ENCODE measurements at places on chromosomes 12 and 14.

DNA sequence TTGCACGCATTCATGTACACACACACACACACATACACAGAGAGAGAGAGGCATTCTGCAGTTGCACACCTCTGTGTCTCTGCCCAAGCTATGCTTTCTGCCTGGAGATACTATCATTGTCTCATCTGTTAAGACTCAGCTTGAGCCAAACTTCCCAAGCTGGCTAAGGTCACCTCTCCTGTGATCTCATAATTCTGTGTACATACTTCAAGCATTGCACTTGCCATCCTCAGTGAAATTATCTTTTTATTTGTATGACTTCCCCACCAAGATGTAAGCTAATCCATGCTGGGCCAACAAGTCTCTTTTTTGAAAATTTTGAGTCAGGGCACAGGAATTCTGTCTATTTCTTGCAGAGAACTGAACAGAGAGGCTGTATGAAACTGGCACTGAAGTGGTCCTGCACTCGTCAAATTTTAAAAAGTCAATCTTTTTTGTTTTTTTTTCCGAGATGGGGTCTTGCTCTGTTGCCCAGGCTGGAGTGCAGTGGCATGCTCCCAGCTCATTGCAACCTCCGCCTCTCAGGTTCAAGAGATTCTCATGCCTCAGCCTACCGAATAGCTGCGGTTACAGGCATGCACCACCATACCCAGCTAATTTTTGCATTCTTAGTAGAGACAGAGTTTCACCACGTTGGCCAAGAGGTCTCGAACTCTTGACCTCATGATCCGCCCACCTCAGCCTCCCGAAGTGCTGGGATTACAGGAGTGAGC, 44.3 kb downstream of the TMTC1 start:
- DNase-seq: no peak

- DNase-seq: no peak
Measured at GRCh38 chr14:90355540-90356518, 24.1 kb upstream of the NRDE2 start.

- DNase-seq: no peak
Measured at GRCh38 chr12:57479376-57480115, at the start of gene ARHGAP9. ARHGAP9 (minus strand) TSS chr12:57479866; CDS start chr12:57479406, 460 bp downstream.

DNA sequence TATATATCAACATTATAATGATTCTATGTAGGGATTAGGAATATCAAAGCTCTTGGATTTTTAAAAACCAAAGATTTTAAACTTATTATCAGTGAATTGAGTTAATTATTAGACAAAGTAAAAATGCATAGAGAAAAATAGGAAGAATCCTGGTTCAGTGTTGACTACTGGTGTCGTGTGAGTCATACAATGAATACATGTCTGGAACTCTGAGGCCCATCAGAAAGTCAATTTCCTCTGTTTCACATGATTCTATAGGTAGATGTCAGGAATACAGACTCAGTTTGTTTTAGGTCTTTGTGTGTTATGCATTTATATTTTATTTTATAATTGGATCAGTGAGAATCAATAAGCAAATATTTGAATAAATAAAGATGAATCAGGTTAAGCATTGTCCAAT, 84.5 kb upstream of the RTL1 start:
- DNase-seq: no peak

- no peak for DNase-seq
Measured at GRCh38 chr12:25615119-25615518, 62.0 kb upstream of the LMNTD1 start.

DNA sequence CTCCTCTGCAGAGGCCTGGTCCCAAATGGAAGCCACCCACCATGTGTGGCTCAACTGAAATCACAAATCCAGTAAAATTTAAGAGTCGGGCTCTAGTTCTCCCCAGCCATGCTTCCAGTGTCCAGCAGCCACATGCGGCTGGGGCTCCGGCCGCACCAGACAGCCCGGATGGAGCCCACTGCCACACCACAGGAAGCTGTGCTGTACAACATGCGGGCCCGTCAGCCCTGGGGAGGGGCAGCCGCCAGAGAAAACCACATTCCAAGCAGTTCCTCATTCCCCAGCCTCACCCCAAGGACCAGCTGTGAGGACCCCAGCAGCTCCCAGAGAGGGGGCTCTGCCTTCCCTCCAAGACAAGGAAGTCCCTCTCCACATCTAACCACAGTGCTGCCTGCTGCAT, 135.0 kb downstream of the NCOR2 start:
- DNase-seq: no peak

DNA sequence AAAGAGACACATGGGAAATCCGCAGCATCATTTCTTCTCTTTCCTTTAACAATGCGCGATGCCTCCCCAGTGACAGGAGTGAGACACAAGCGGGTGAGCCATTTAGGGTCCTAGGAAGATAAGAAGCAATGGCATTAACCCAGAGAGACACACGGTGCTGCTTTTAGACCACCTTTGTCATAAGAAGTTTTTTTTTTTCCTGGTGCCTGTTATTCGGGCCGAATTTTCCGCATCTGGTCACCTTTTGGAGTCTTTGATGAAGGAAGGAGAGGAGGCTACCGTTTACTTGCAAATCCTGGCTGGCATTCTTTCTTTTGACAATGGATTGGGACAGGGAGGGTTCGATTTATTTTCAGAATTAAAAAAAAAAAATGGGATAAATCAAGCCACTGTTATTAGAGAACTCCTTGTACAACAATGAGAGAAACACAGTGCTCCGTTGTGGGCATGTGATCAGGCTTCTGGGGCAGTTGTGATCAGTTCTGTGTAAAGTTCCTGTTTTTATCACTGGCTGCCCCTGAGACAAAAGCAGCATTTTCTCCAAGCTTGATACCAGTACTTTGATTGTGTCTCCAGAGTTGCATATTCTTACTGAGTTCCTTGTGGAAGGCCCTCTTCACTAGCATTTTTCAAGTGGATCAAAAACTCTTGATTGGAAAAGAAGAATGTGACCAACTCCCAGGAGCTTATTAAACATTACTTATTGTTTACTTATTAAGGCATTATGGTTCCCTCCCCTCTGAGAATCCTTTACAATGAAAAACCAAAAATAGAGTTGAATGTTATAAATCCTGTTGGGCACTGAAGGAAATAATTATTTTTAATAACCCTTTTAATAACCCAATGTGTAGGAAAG, 1.1 kb downstream of the DIP2B start:
- no peak for DNase-seq

DNA sequence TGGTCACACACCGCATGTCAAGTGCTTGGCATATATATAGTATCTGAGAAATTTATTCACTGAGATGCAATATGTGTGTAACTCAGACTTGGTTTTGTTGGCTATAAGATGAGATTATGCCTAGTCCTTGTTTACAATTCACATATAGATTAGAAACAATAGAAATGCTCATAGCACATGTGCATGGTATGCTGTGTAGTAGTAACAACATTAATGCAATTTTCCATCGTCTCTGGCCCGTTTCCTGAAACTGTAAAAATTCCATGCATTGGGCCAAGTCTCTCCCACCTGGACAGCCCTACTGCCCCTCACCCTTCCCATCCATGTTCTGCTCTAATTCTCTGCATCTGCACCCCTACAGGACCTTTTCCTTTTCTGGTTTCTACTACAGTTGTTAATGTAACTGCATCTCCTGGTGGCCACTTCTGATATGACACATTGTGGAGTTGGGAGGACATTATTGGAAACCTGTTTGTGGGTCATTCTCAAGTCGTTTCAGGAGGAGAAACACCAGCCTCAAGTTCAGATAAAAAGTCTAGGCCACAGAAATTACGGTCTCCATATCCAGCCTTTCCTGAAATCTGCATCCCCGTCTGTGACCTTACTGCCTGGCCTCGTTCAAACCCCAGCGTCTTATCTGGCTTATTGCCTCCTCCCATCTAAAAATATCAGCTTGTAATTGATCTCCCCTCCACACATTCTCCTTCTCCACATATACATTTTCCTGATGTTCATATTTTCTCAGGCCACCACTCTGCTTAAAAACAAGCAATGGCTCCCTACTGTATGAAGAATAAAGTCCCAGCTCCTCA, 37.5 kb downstream of the EMP1 start:
- DNase-seq: no peak

DNA sequence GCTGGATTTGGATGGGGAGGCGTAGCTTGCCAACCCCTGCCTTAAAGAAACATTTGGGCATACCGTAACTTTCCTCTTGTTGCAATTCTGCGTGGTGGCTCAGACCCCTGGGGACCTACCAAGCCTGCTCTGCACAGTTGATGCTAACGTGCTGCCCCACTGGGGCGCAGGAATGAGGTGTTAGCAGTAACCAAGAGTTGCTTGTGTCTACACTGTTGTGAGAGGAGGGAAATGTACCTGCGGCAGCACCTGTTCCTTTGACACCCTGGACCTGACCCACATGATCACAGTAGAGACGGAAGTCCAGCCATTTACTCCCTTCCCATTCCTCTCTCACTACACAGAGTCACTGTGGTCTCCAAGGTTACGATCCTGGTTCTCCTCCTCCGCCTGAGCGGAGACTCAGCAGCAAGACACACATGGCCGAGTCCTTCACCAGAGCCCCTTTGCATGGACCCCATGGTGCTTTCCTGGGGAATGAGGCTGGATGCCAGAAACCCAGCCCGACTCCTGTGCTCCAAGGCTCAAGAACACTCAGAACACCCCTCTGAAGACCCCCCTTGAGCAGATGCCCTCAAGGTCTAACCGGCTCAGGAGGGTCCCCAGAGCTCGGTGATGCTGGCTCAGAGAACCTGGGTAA, 84.8 kb downstream of the FBXL14 start:
- no peak for DNase-seq

DNA sequence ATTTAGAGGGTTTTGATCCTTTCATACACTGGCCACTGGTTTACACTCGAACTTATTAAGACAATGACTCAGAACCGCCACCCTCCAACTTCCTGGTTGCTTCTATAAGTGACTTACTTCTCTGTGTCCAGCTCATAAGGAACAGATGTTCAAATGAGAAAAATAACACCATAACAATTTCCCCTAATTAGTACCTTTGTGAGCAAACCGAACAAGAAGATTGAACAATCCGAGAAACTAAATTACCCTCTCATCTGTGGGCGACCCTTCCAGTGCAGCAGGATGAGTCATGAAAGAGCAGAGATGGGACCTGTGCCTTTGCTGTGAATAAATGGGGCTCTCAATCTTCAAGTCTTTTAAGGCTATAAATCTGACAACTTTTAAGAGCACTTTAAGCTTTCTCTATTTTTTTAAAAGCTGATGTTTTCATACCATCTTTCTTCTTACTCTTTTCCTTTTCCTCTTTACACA, 146.8 kb upstream of the RASSF8 start:
- no peak for DNase-seq

DNA sequence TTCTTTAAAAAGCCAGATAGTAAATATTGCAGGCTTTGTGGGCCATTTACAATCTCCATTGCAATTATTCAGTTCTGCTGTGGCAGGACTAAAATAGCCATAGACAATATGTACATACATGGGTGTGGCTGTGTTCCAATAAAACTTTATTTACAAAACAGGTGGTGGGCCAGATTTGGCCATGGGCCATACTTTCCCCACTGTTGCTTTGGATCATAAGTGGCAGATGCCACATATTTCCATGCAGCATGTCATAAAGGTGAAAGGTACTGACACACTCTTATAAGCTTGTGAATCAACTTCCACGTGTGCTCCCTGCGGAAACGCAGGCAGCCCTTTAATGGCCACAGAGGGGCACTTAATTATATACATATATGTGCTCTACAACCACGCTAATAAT, 244.4 kb upstream of the FOXN3 start:
- no peak for DNase-seq

GRCh38 chr12:88237954-88238353, 95.8 kb downstream of the TMTC3 start:
- no peak for DNase-seq

- DNase-seq: no peak
Measured at GRCh38 chr12:95990136-95990535, 6.0 kb downstream of the HAL start.

- no peak for DNase-seq
Measured at GRCh38 chr12:120914794-120915193, 10.6 kb upstream of the SPPL3 start.

DNA sequence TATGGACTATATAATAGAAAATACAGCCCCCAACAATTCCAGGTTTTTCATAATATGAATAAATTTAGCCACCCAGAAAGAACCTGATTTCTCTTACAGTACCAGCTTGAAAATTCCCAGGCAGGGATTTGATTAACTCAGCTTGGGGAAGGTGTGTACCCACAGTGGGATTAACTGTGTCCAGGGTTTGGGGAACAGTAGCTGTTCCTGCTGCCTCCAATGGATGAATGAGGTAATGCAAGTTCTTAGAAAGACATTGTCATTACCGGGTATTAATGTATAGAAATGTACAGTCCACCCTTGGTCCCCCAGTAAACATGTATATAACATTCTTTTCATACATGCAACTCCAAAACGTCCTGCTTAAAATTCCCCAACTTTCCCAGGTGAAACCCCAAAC, 115.6 kb downstream of the LRIG3 start:
- DNase-seq: no peak

DNA sequence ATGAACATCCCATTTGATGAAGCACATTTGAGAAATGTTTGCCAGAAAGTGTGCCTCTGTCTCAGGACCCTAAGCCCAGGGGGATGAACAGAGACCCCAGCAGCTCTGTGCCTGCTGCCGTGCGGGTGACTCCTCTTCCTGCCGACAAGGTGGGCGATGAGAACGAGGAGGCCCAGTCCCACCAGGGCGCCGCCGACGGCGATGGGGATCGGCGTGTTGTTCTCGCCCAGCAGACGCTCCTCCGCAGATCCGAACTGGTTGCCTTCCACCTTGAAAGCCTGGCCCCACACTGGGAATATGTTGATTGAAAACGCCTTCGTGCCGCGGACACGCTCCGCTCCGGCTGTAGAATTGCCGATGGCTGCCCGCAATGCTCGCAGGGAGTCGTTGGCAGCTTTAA, 44.1 kb downstream of the LRTM2 start:
- DNase-seq: no peak

- no peak for DNase-seq
Measured at GRCh38 chr14:48023881-48024280, 348.5 kb upstream of the MDGA2 start.

- no peak for DNase-seq
Measured at GRCh38 chr14:101861464-101861863, 100.0 kb downstream of the PPP2R5C start.

DNA sequence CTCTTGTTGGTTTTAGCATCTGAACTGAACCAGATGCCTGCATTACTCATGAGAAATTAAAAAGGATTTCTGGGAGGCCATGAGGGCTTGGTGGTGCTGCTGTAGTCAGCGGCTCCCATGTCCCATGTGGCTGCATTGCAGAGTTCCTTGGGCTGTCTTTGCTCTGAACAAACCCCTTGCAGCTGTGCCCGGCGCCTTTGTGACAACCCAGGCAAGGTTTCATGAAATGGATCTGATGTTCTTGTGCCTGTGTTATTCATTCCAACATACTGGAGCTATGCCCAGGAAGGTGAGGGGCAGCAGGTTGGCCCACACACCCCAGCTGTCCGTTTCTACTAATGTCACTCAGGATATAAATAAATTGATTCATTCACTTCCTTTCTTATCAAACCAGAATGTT, 40.8 kb downstream of the TGFB3 start:
- no peak for DNase-seq
